ENCODE measurements at places on chromosomes 3 and 15.

- DNase-seq = no peak
Observed at GRCh38 chr15:66291816-66292570, 1.4 kb upstream of the DIS3L start.

DNA sequence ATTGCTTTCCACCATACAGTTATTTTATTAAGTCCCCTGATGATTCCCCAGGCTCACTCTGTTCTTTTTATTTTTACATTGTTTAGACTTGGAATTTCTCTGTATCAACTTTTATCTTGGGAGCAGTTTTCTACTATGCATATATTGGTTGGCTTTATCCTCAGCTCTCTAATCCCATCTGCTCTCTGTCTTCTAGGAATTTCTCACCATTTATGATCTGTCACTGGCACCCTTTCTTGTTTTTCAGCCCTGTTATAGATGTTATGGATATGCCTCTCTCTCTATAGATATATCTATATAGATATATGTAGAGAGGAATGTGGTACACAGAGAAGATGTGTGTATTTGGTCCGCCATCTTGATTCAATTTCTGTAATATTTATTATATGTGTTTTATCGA is 90.5 kb downstream of the SH3GL3 start:
- no peak for DNase-seq

DNA sequence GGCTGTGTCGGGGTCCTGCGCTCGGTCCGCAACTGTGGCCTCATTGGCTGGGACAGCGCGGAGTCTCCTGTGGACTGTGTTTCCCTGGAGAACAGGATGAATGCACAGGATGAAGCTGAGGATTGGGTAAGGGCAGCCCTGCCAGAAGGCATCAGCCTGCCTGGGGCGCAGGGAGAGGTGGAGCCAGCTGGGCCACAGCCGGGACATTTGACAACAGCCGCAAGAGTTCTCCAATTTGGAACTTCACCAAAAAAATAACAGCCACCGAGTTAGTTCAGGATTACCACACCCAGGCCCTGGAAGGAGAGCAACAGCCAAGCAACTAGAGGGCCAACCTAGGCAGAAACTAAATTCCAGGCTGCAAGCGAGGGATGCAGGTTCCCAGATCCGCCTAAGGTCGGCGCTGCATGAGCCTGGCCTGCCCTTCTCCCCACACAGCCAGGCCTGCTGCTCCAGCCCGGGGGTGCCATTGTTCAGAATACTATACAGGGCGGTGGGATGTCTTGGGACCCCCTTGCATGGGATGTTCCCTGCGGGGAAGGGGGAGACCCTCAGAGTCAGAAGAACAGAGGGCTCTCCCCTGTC is 229.3 kb downstream of the OCA2 start:
- DNase-seq = no peak

GRCh38 chr3:48399387-48400172 is 27.6 kb downstream of the FBXW12 start:
- peak; percentile 34 for DNase-seq

DNA sequence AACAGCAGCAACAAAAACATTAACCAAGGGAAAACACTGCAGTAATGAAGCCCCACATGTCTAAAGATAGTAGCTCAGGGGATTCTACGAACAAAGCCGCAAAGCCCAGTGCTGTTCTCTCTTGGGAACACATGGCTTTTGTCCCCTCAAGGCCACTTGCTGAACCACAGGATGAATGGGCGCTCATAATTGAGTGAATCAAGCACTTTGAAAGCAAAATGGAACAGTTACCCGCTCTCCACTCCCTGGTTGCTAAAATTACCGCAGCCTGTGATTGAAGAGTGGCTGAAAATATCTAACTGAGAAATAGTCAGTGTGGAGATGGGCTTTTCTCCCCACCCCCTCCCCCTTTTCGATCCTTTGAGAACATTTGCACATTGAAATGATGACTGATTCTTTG is 39.6 kb downstream of the RASGRF1 start:
- DNase-seq = no peak

GRCh38 chr3:71247221-71247957 is 336.1 kb downstream of the FOXP1 start:
- DNase-seq = peak; percentile 53

- no peak for DNase-seq
Observed at GRCh38 chr15:39669241-39669640, 88.4 kb downstream of the THBS1 start.

GRCh38 chr3:10667269-10667668 is 148.8 kb upstream of the SLC6A11 start:
- DNase-seq = no peak

GRCh38 chr3:142852009-142852408 is 36.9 kb downstream of the PCOLCE2 start:
- no peak for DNase-seq

GRCh38 chr3:119731560-119732343 is 28.9 kb downstream of the CFAP91 start:
- DNase-seq = peak; percentile 38

DNA sequence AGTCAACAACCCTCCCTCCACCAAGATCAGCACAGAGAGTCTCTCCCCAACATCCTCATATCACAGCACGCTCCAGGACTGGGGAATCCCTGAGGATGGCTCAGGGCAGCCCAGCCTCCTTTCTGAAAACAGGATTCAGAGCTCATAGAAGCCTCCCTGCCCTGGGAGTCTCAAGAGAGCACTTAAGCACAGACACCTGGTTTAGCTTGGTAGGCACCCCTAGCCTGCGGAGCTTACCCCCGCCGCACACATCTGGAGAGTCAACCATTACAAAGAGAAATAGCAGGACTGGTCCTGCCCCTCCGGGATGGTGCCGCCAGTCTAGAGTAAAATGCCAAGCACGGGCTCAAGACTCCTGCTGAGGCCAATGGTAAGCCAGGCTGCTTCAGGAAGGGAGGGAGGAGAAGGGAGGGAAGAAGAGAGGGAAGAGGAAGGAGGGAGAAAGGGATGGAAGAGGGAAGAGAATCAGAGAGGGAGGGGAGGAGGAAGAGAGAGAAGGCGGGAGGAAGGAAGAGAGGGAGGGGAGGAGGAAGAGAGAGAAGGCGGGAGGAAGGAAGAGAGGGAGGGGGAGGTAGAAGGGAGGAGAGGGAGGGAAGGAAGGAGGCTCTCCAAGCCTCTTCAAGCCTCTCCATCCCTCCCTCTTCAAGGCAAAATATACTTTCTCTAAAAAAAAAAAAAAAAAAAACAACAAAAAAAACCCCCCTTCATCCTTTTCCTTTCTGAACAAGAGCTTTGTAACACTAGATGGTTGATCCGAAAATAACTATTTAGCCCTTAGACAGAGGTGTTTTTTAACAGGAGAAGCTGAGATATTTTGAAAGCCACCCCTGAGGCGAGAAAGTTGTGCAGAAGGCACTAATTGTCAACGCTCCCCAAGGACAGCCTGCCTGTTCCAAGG is 278.6 kb upstream of the TLE3 start:
- DNase-seq = no peak

- no peak for DNase-seq
Observed at GRCh38 chr15:65893060-65893459, 23.8 kb downstream of the RAB11A start.

DNA sequence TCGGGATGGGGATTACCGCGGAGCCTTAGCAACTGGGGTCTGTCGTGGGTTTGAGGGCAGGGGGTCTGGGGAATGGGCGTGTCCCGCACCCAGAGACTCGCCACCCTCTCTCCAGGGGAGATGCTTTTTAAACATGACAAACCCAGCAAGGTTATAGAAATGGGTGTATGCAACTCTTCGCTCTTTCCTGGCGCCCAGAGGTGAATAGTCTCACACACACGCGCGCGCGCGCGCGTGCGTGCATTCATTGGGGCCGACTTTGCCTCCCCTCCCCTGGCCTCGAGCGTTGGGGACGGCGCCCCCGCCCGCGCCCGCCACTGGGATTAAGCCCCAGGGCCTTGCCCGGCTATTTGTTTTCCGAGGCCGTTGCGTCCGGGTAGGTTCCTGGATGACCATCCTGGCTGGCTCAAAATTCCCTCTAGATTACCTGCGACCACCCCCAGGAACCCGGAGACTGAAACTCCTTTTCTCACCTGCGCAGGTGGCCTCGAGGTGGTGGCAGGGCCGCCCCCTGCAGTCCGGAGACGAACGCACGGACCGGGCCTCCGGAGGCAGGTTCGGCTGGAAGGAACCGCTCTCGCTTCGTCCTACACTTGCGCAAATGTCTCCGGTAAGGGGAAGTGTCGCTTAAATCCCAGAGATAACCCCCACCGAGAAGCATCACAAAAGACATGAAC is 777 bp downstream of the GPR160 start:
- DNase-seq = no peak

All from bronchial epithelial cell (primary cell).